ENCODE measurements at places on chromosomes 2 and 18.

GRCh38 chr2:43106559-43107527 is 119.6 kb downstream of the ZFP36L2 start:
- no peak for DNase-seq

DNA sequence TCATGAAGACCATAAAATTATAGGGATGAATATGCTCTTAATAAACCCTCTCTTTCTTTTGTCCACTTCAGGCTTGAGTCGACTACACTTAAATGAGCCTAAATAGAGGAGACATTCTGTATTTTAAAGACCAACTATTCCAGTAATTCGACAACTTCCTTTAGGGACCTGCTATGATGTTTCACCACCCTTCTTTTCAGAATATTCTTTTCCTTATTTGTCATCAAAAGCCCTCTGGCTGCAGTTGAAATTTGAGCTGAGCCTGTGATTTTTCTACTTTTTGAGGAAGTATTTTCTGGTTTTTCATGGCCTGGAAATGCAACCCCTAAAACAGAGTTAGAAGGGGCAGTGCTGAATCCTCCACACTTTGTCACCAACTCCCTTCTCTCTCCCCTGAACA is 287.0 kb downstream of the EPHA4 start:
- DNase-seq = no peak

GRCh38 chr2:239871481-239872435 is 153.4 kb downstream of the NDUFA10 start:
- DNase-seq = no peak

DNA sequence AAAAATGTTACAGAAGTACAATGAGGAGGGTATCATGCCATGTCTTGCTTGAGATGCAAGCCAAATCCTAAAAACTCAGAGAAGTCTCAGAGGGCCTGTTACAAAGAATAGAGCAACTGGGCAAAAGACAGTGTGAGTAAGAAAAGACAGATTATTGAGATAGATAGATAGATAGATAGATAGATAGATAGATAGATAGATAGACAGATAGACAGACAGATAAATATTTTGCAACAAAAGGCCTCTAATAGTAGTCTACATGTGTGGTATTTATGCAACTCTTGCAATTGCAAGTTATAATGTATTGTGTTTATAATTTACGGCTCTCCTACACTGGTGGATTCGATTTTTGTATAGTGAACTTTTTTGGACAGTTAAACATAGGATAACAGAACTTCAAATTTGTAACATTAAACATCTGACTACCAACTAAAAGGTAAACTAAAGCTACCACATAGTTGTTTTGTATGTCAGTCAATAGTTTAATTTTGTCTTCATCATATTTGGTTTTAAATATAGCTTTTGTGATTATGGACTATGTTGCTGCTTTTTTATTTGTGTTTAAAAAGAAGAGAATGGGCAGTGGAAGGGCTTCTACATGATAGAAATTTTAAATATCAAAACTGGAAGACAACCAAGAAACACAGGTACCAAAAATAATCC is 740.7 kb upstream of the LRRTM4 start:
- no peak for DNase-seq

GRCh38 chr2:236163471-236164200 is 4.5 kb downstream of the GBX2 start:
- DNase-seq = no peak

DNA sequence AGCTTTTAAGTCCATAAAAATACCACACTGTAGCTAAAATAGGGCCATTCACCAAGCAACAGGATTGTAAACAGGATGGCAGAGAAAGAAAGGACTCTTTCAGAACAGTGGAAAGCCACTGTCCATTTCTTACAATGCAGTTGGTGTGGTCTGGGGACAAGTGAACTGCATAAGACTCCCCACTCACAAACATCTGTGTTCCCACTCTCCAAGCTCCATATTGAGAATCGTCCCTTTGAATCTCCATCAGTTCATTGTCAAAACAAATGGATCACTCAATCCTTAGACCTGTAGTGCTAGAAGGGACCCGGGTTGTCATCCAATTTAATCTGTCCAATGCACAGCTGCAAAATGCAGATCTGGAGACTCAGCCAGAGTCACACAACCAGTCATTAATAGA is 347.4 kb upstream of the KLHL29 start:
- DNase-seq = no peak

DNA sequence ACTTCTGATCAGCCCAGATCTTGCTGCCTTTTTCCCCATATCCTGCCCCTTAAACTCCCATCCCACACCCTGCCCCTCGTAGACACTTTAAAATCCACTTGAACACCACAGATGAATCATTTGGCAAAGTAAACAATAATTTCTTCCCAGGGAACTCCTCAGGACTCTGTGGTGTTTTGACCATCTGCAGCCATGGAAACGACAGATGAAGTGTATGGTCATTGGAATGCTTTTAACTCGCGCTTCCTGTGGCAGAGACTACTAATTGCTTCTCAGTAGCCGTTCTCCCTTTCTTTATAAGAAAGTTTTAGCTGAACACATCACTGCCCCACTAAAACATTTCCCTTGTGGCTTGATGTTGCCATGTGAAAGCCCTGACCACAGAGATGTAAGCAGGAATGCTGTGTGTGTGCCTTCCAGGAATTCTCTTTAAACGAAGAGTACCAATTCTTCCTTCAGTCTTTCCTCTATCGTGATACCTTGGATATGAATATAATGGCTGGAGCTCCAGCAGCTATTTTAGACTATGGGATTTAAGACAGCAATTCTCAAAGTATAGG is 92.7 kb upstream of the PARD3B start:
- DNase-seq = no peak

DNA sequence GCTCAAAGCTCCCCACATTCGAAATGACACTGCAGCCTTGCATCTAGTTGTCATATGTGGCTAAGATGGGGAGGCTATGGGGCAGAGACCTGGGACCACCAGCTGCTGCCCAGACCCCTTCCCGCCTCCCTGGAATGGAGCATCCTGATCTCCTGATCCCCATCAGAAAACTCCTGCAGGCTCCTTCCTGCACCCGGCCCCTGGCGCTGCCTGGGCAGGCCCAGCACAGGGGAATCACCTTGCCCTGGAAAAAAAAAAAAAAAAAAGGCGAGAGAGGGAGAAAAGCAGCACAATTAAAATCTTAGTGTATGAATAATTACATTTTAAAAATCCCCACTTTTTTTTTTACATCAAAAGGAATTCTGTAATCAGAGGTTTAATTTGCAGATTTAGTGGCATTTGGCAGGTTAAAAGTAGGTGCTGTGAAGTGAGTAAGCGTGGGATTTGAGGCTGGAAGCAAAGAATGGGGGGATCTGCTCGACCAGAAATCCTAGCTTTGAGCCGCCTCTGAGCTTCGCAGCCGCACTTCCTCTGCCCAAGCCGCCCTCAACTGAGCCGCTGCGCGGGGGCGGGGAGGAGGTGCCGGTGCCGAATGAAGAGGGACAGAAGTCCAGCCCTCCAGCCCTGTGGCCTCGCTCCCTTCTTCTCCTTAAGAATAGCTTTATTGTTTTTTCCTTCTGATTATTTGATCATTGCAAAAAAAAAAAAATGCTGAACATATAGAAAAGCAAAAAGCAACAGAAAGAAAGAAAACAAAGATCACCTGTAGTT is 30.0 kb downstream of the THNSL2 start:
- DNase-seq = peak; percentile 23
